Suprapubic skin (tissue), 4 donors: ENCODE measurements at places on chromosomes 2 and 18.

GRCh38 chr2:81589406-81589805, 1284.9 kb upstream of the LRRTM1 start:
- H3K27me3 ChIP-seq: no peaks in the 10 kb centered on the region
- H3K36me3 ChIP-seq: no peaks in the 10 kb centered on the region
- H3K27ac ChIP-seq: no peak overlapping the region
- DNase-seq: no peak

DNA sequence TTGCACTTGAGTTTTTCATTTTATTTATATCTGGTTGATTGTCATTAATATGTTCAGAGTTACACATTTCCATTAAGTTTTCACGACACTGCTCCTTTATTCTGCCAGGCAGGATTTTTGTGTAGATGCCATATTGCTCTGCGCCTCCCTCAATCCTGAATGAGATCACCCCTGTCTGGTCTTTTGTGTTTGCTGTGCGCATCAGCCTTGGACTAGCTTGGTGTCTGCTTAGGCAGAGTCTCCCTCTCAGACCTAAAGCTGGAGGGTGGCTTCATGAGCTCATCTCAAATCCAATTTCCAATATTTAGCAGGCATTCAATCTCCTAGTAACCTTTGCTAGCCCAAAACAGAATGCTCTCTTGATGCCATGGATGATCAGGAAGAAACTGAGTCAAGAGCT, 137.4 kb downstream of the SMAD7 start:
- H3K4me1 ChIP-seq: peaks cover 10% of the 10 kb centered on the region
- no peak for DNase-seq
- no peak overlapping the region for H3K27ac ChIP-seq
- no peaks in the 10 kb centered on the region for H3K27me3 ChIP-seq
- no peak overlapping the region for H3K4me3 ChIP-seq
- no peaks in the 10 kb centered on the region for H3K36me3 ChIP-seq

- H3K4me1 ChIP-seq: no peaks in the 10 kb centered on the region
- H3K27me3 ChIP-seq: no peaks in the 10 kb centered on the region
- H3K4me3 ChIP-seq: no peak overlapping the region
- H3K36me3 ChIP-seq: no peaks in the 10 kb centered on the region
- no peak for DNase-seq
Observed at GRCh38 chr2:153495725-153496124, 17.2 kb upstream of the RPRM start.

- H3K27ac ChIP-seq: no peak overlapping the region
- H3K4me1 ChIP-seq: no peaks in the 10 kb centered on the region
- DNase-seq: no peak
- H3K27me3 ChIP-seq: peaks cover 9% of the 10 kb centered on the region
- no peaks in the 10 kb centered on the region for H3K36me3 ChIP-seq
Observed at GRCh38 chr2:70344195-70344594, 42.3 kb upstream of the FAM136A start.

- no peaks in the 10 kb centered on the region for H3K36me3 ChIP-seq
- H3K4me3 ChIP-seq: peak overlapping the region; percentile 52
- peak overlapping the region; percentile 75 for H3K27ac ChIP-seq
- peaks cover 54% of the 10 kb centered on the region for H3K27me3 ChIP-seq
Observed at GRCh38 chr2:118224895-118225311, 136.6 kb downstream of the INSIG2 start.

GRCh38 chr2:33267756-33268155, 208.7 kb upstream of the RASGRP3 start:
- H3K4me1 ChIP-seq: peaks cover 5% of the 10 kb centered on the region
- no peaks in the 10 kb centered on the region for H3K36me3 ChIP-seq
- no peak for DNase-seq
- H3K27ac ChIP-seq: no peak overlapping the region
- H3K4me3 ChIP-seq: no peak overlapping the region

GRCh38 chr18:76791642-76792041, 30.7 kb upstream of the ZNF236 start:
- no peaks in the 10 kb centered on the region for H3K27me3 ChIP-seq
- no peaks in the 10 kb centered on the region for H3K4me1 ChIP-seq
- DNase-seq: no peak
- H3K4me3 ChIP-seq: no peak overlapping the region
- no peaks in the 10 kb centered on the region for H3K36me3 ChIP-seq
- H3K27ac ChIP-seq: no peak overlapping the region

- no peak overlapping the region for H3K27ac ChIP-seq
- no peak for DNase-seq
- H3K4me3 ChIP-seq: no peak overlapping the region
- no peaks in the 10 kb centered on the region for H3K27me3 ChIP-seq
- no peaks in the 10 kb centered on the region for H3K36me3 ChIP-seq
Observed at GRCh38 chr2:143463719-143464118, 334.5 kb downstream of the ARHGAP15 start.
